ENCODE measurements at places on chromosomes 2 and 18.

DNA sequence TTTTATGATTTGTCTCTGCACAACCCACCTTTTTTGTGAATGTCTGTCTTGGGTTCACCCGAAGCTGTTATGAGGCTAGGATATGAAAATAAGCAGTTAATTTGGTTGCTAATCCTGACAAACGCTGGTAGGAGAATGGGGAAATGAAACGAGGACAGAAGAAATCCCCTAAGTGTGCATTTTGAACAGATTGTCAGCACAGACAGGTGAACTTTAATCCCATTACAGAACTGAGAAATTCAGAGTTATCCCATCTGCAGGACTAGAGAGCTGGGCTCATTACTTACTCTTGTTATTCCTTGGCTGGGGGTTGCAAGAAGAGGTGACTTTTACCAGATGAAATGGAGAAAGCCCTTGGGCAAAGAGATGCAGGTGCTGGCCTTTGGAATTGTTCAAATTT lies 123.3 kb upstream of the NYAP2 start:
- no peak for DNase-seq

- DNase-seq = no peak
These were observed 218.1 kb downstream of the ALK start for GRCh38 chr2:29703336-29703735.

DNA sequence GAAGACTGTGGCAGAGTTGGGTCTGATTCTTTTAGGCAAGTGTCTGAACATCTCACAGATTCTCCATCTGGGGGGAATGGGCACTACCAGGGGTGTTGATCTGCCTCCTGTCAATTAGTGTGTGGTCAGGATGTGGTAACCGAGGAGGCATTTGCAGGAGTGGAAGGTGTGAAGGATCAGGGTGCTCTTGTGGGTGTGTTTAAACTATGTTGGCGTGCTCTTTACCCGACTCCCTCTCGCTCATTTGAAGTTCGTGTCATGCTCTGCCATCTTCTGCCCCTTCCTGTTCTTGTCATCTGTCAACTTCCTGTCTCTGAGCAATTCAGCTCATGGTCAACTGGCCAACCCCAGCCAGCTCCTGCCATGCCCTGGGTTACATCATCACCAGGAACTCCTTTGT lies 107.9 kb downstream of the RTN4 start:
- peak; percentile 21 for DNase-seq

GRCh38 chr2:121298476-121298875 lies 13.5 kb upstream of the TFCP2L1 start:
- no peak for DNase-seq

DNA sequence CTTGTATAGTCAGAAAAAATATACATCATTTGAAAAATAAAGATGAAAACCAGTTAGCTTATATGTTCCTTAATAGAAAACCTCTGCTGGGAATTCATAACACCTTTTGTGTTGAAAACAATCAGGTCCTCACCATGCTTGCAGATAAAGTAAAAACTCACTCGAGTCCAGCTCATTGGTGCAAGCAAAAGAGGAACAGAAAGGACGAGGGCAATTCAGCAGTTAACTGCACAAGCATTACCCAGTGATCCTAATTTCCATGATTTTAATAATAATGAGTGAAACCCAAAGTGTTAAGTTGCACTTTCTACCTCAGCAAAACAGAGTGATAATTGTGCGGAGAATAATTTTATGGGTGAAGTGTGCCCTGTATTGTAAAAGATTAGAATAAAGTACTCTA lies 839.9 kb downstream of the BCL11A start:
- no peak for DNase-seq

DNA sequence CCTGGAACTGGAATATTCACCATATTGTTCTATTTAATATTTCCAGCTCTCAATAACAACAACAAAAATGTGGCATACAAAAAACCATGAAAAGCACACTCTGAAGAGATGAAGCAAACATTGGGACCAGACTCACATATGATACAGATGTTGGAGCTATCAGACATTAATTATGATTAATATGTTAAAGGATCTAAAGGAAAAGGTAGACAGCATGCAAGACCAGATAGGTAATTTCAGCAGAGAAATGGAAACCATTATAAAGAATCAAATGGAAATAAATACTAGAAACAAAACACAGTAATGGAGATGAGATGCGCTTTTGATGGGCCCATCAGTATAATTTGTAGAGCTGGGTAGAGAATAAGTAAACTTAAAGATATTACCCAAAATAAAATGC lies 50.9 kb upstream of the MGAT4A start:
- DNase-seq = no peak

DNA sequence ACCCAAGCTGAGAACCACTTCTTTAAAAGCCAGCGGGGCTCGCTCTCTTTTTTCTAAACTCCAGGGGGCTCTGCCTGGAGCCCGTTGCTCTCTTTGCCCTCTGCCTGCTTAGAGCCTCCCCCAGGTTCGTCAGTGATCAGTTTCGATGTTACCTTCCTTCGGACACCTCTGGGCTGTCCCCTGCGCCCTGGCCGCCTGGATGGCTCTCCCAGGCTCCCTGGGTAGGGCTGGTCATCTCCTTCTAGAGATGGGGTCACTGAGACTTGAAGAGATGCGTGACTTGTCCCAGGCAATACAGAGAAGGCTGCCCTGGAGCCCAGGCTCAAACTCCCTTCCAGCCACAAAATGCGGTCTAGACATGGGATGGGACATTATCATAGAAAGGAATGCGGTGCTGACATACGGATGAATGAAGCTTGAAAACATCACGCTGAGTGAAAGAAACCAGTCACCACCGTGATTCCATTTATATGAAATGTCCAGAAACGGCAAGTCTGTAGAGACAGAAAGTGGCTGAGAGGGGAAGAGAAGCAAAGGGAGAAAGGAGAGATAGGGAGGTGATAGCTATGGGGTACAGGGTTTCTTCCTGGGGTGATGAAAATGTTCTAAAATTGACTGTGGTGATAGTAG lies 14.6 kb downstream of the KCNF1 start:
- DNase-seq = no peak

GRCh38 chr2:121994238-121995206 lies 239.1 kb downstream of the TSN start:
- no peak for DNase-seq

DNA sequence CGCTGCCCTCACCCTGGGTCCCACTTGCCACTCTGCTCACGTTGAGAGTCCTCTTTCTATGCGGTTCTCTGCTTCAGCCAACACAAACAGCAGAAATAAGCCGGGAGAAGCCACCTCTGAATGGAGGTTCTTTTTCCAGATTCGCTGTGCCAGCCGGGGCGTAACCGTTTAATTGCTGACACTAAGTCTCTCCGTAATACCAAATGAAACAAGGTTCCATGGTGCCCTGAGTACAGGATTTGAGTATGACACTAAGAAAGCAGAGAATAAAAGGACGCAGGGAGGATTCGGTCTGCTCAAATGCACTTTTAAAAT lies 37.6 kb downstream of the CTIF start:
- no peak for DNase-seq

DNA sequence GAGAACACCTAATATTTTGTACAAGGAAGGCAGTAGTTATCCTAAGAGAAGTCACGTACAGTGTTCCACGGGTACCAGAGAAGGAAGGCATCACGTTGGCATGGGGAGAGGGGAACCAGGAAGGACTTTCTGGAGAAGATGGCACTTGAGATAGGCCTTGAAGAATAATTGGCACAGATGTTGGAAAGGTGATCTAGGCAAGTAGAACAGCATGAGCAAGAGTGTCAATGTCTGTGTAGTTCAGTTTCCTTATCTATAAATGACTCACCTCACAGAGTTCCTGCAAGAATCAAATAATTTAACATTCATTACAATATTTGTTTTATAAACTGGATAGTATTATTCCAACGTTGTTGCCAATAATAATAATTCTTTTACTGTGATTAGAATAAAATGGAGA lies 48.3 kb upstream of the BZW1 start:
- DNase-seq = no peak

GRCh38 chr2:240138254-240138984 lies 2.0 kb downstream of the OTOS start:
- DNase-seq = no peak

DNA sequence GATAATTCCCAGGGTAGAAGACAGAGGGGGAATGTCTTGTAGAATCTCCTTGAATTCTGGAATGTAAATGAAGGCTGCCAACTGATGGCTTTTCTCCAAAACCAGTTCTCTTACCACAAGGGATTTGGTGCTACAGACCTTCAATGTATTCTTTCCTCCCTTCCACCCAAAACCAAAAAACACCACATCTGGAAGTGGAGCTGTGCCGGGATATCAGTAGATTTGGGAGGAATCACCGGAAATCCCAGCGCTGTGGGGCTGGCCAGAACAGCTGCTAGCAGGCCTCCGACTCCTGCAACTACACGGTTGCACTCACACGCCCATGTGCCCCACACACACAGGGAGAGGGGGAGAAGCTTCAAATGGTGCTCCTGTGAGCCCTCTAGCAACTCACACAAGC lies 45.7 kb downstream of the RPL31 start:
- DNase-seq = no peak

DNA sequence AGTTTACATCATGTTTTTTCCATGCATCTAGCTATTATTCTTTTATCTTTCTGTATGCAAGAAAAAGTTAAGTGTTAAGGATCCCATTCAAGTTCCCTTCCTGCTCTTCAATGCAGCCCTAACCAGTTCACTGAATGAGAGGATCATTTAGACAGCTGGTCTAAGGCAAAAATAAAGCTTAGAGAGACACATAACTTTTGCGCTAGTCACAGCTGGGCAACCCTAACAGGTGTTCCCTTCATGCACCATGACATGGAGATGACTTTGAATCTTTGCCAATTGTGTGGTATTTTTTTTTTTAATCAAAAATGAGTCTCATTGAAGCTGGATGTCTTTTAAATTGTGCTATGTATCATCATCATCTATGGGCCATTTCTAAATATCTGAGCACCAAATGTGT lies 393.8 kb upstream of the CYRIA start:
- no peak for DNase-seq

DNA sequence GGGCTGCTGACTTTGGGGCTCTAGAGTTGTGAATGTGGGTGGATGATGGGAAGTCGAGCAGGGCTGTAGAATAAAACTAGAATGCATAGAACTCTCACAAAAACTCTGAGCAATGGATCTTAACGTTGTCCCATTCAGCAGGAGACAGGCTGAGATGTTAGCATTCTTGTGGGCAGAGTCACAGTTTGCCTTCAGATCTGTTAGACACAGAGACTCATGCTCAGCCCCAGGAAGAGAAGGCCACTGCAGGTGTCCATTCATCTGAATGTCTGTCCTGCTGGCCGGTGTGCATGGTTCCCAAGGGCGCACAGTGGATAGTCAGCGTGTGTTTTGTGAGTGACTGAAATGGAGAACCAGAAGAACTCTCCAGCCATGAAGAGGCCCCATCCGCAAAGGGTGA lies 111.3 kb downstream of the TSN start:
- DNase-seq = no peak

GRCh38 chr18:79598633-79599175 lies 80.9 kb upstream of the CTDP1 start:
- no peak for DNase-seq

GRCh38 chr2:238403632-238404405 lies 22.9 kb upstream of the ASB1 start:
- no peak for DNase-seq

- no peak for DNase-seq
These were observed 321.7 kb upstream of the THSD7B start for GRCh38 chr2:136443661-136444060.

DNA sequence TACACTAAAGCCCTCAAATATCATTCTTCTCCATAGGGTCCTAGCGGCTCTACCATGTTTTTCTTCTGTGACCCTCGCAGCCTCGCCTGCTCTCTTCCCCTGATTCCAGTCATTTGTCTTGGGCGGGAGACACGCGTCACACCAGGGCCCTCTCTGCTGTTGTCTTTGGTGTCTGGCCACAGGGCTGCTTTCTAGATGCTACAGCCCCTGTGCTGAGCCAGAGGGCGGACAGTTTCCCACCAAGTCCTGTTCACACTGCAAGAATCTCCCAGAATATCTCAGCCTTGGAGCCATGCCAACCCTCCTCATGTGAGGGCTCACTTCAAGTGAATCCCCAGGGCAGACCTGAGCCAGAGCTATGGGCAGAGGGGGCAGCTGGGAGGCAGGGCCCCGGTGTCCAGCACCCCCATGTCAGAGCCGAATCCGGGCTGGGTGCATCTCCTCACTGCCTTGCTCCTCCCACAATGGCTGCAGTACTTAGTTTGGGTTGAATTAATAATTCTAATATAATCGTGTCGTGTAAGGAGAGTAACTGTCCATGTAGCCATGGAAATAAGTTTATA lies 42.1 kb downstream of the DIPK1C start:
- no peak for DNase-seq

DNA sequence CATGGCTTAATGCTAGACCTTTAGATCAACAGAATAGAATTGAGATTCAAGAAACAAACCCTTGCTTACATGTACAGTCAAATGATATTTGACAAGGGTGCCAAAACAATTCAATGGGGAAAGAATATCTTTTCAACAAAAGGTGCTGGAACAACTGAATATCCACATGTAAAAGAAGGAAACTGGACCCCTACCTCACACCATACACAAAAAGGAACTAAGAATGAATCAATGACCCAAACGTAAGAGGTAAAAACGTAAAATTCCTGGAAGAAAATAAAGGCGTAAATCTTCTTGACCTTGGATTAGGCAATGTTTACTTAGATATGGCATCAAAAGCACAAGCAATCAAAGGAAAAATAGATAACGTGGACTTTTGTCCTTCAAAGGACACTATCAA lies 43.1 kb downstream of the BAZ2B start:
- no peak for DNase-seq

DNA sequence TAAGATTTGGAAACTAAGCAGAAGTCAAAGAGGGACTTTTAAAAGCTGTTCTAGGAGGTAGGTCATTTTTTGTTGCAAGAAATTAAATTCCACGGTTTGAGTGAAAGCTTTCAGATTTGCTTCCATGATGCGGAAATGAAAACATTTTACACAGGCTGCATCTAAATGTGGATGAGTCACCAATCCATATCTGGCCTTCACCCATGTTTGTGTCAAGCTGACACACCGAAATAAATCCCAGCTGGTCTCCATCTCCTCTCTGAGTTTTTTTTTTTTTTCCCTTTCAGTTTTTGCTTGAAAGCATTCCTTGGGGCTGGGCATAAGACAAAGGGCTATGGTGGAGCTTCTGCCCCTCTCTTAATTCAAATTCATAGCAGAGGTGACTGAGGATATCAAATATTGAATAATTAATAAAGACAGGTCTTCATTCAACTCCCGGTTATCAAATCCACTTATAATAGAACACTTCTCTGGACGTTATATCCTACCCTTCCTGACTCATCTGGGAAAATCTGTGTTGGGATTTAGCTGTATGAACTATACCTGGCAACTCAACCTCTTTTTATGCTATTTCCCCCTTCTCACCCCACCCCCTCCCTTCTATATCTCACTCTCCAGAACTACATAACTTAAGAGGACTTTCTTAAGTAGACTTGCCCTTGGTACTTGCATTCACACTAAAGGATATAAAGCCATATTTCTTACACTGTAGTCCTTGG lies 558.3 kb upstream of the GCFC2 start:
- no peak for DNase-seq

All from stimulated activated naive CD8-positive, alpha-beta T cell treated with anti-CD3 and anti-CD28 coated beads, Interleukin-15, Interleukin-2, amounts not matched to agents 100 U/mL and 50 U/mL, for 24 hours (primary cell).